Fibroblast of skin of right biceps (primary cell): ENCODE measurements at places on chromosomes 3 and 15.

DNA sequence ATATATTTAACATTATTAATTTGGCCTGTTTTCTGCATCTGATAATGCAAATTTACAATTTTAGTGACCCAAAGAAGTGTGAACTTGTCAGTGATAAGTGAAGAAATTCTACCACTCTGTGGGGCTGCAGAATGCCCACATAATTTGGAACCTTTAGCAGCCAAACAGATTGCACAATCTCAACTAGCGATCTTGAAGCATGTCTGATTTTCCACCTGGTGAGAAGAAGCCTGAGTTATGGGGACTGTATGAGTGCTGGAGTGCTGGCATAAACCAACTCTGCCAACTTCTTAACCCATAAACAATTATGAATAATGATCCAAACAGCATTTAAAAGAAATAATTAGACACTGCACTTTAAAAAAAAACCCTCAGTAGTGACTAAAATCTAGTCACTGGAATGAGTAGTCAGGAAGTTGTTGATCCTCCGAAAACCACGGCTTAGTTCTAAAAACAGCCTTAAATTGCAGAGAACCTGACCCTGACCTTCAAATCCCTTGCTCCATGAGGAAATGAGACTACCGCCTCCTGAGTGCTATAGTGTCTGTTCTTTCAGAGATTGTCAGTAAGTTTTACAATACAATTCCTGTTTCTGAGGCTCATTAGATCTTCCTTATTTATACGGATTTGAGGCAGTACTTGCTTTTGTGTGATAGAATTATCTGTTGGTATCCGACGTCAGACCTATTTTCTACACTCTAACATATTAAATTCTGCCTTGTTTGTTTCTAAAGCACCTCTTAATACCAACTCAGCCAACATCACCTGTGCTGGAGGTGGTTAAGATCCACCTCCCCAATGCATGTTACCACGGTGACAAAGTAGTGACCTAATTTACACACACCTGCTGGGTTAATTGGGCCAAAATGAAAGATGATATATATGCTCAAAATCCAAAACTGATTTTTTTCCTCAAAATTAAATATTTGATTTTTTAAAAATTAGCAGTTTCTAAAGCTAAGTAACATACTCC is 267.7 kb downstream of the ZBTB20 start:
- DNase-seq, result peak; percentile 69

- DNase-seq, result peak; percentile 38
Observed at GRCh38 chr3:162489853-162490252, 993.2 kb downstream of the OTOL1 start.

GRCh38 chr3:57015350-57015729 is 45.1 kb upstream of the SPATA12 start:
- DNase-seq, result no peak

- peak; percentile 97 for DNase-seq
Observed at GRCh38 chr3:30347679-30348216, 258.7 kb upstream of the TGFBR2 start.

DNA sequence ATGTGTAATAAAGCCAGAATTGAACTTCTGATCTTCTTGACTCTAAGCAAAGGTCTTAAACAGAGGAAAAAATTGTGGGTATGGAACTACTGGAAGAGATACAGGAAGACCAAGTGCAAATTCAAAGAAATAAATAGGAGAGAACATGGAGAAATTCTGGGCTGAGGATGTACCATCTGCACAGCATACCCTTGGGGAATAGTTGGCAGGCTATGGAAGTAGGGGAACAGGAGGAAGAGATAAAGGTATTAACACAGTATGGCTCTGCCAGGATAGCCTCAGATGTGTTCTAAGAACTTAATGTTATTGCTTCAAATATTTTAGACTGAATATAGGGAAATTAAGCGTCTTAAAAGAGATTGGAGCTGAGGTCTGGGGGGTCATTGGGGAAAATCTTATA is 485.4 kb downstream of the CNTN3 start:
- no peak for DNase-seq

GRCh38 chr15:64521726-64522164 is 61.4 kb downstream of the ZNF609 start:
- DNase-seq, result no peak

DNA sequence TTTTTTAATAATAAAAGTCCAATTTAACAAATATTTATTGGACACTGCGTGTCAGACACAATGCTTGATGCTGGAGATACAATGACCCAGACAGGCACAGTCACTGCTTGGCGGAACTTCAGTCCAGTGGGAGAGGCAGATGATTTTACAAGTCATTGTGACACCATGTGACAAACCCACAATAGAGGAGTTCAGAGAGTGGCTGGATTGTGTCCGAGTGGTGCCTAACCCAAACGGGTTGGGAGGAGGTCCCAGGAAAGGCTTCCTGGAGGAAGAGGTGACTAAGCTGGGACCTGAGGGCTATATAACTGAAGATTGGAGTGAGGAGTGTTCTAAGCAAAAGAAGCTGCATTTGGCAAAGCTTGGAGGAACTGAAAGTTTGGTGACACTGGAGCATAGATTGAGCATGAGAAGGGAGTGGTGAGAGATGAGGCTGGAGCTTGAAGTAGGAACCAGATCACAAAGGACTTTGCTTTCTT is 41.4 kb downstream of the CRTC3 start:
- no peak for DNase-seq

DNA sequence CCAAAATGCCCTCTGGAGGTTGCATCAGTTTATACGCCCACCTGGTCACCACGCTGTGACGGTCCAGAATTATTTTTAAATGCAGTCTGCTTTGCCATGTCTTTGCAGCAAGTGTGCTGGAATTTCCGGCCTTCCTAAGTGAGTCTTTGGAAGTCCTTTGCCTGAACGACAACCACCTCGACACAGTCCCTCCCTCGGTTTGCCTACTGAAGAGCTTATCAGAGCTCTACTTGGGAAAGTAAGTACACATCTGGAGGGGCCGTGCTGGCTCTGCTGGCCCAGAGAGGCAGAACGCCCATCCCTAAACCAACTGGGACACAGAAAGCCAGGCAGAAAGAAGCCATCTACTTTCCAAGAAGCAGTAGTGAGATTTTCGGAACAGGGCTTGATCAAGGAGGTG is 101.8 kb downstream of the LRRK1 start:
- no peak for DNase-seq

DNA sequence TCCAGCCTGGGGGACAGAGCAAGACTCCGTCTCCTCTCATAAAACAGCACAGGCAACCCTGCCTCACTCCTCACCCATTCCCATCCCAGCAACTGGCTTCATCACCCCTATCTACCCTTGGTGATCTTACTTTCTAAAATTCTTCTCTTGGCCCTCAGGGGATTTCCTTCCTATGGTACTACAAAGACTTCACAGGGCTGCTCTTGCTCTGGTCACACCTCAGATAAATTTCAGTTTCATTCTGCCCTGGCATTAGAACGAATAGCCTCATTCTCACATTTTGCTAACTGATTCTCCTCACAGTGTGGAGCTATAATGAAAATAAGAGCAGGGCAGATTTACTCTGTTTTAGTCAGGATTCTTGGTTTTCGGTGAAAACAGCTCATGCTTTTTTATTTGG is 22.1 kb upstream of the CRBN start:
- no peak for DNase-seq

GRCh38 chr3:152039887-152040286 is 166.4 kb downstream of the SUCNR1 start:
- no peak for DNase-seq

GRCh38 chr3:184604039-184604601 is 42.5 kb downstream of the EPHB3 start:
- DNase-seq, result no peak

- DNase-seq, result no peak
Observed at GRCh38 chr3:177110895-177111294, 86.4 kb downstream of the TBL1XR1 start.

GRCh38 chr3:188673646-188674186 is 498.1 kb upstream of the TPRG1 start:
- peak; percentile 83 for DNase-seq

DNA sequence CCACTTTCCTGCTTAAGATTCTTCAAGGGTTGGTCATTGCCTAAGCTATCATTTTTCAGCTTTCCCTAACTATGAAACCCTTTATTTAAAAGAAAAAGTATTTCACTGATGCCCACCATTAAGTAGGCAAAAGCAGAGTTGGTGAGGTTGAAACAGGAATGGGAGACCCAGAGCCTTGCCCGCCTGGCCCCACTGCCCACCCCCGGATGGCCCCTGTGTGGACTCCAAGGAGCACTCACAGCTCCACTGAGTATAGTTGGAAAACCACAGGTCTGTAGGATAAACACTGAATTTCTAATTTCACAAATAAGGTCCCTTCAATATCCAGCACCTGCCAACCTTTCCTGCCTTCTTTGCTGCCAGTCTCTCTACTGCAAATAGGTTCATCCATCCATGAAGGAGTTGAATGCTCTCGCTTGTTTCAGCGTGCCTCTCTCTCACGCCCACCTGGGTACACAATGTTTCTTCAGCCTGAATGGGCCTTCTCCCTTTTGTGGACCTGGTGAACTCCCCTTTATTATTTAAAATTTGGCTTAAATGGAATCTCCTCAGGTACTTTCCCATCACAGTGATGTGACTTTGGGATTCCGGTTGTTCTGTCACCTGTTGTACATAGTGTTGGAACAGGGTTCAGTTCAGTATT is 8.7 kb upstream of the ACAP2 start:
- DNase-seq, result no peak

DNA sequence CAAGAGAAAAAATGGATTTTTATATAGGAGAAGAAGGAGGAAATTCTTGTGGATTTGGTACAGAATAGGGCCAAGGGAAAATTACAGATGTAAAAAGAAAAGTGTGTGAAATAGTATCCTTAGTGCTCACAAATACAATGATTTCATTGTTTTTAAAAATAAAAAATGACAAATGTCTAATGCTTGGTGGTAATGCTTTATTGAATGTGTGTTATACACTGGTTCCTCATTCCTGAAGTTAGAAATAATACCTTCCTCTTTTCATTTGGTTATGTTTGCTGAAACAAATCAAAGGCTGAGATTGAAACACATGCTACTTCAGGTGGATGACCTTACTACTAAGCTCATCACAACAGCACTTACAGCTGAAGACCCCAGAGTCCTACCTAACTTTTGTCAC is 37.7 kb upstream of the CCR2 start:
- no peak for DNase-seq

DNA sequence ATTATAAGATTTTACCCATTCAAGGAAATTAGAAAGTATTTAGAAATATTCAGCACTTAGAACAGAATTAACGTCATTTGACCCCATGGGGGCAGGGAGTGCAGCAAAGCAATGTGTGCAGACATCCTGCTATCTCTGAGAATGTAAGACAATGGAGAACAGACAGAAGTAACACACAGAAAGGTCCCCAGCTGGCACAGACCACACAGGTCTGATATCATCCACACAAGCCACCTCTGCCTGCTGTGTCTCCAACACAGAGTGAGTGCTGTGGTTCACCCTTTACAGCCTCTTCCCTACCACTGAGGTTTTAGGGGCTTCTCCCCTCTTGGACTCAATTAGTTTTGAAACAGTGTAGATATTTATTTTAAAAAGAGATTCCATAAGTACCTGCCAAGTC is 16.1 kb downstream of the TXNRD3 start:
- DNase-seq, result no peak
